Stimulated activated CD8-positive, alpha-beta memory T cell treated with anti-CD3 and anti-CD28 coated beads, Interleukin-7, amount 100 ng/mL, for 1 hour (primary cell): ENCODE measurements at places on chromosomes 7 and 10.

DNA sequence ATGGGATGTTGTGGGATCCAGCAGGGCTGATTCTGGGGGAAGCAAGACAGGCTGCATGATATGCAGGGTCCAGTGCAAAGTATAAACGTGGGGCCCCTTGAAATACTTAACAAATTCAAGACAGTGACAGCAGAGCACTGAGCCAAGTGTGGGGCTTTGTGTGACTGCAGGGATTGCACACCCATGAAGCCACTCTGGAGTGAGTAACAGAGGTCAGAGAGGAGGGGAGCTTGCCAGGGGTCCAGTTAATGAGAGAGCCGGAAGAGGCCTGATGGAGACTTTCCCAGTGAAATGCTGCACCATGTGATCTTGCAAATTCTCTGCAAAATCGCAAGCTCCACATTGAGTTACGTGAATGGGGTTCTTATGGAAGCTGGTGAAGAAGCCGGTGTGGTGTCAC, 5.6 kb downstream of the NPVF start:
- no peak for DNase-seq

DNA sequence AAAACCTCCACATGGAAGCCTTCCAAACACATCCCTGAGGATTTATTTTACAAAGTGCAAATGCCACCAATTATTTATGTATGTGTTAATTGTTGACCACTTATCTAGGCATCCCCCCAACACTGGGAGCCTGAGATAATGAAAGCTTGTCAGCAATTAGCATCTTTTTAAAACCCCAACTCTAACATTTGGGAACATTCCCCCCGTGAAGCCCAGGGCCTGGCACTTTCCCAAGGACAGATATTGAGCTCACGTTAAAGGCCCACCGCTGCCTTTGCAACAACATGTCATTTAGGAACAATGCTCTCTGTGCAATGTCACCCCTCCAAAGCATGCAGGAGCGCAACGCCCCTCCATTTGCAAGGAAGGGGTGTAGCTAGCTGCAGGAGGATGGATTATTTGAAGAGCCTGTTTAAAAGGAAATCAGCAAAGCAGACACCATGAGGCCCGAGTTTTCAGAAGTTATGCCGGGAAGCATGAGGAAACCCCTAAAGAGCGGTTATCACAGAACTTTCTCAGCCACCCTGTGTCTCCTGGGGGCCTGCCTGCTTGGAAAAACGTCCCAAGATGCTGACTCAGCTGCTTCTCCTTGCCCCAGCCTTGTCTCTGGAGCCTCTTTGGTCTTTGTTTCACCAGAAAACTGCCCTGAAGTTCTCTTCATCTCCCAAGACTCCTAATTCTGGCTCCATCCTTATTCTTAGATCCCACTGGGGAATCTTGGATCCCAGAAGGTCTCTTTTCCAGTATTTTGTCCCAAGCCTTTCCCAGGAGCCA, 444.1 kb downstream of the GRID1 start:
- DNase-seq = no peak

DNA sequence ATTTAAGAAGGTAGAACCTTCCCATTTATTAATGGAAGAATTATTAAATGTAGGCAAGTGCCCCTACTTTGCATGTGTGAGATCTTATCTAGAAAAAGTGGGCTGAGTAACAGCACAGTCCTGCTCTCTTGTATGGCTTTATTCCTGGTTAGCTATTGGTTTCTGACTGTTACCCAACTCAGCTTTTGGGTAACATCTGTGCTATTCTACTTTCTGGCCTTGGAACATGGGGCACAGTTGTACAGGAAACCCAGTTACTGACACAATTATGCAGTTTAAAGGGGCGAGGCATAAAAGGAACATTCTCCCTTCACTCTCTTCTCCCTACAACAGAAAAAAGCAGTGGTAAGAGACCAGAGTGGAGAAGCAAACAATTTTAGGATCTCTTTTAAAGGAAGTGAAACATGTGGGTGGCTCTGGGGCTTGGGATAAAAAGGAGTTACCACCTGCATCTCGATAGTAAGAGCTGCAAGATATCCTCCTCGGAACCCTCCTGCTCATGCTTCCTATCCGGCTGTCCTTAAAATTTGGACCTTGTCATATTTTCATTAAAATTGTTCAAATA, 16.0 kb downstream of the NUDT5 start:
- no peak for DNase-seq

GRCh38 chr7:39670934-39671333, 47.6 kb downstream of the RALA start:
- DNase-seq = no peak

GRCh38 chr7:149216402-149216801, 21.1 kb downstream of the ZNF282 start:
- no peak for DNase-seq

DNA sequence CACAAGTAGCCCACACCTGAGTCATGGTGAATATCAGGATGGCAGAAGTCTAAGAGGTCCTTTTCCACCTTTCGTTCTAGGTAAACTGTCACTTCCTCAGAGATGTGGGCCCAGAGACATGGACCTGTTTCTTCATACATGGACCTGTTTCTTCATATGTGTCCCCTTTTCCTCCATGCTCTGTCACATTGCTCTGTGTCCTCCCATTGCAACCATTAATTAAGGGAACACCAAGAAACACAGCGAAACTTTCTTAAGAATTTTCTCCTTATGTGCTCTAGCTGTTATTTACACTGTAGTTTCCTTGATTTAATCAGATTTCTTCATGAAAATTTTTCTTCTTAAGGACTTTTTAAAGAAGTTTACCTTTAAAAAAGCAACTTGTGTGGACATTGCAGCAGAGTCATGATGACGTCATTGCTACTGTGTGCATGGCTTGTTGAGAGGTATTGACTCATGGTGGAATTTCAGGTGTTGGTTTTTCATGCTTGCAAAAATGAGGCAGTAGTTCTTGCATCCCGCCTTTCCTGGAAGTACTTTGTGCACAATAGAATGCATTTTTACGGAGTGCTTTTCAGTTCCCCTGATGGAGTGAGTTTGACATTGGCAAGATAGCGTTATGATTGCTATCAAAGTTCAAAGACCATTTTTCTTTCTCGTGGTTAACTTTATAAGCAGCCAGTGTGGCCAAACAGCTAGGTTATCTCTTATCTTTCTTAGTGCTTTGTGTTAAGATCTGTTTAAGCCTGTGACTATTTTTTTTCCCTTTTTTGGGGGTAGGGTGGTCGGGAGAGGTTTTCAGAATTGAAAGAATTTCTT, 37.7 kb downstream of the CFAP58 start:
- no peak for DNase-seq

- DNase-seq = no peak
Measured at GRCh38 chr7:80089366-80089765, 45.3 kb upstream of the GNAI1 start.

GRCh38 chr7:117349570-117349969, 26.7 kb upstream of the WNT2 start:
- DNase-seq = no peak

DNA sequence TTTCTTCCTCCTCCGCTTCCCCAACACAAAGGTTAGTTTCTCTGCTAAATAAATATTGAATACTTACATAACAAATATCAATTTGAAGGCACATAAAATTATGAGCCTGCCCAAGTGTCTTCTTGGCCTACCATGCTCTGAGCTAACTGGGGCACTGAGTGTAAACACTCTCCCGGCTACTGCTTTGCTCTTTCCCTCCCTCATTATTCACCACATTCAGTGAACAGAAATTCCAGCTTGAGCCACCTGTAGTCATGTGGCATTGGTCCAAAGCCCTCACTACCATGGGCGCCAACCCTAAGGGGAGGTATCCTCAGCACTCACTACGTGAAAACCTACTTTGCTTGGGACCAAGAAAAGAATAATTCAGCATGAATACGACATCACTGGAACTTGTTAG, 409.0 kb downstream of the KCNMA1 start:
- no peak for DNase-seq

GRCh38 chr7:18960725-18961124, 156.7 kb downstream of the TWIST1 start:
- DNase-seq = no peak

- DNase-seq = no peak
Measured at GRCh38 chr7:158472596-158472995, 115.0 kb downstream of the PTPRN2 start.

GRCh38 chr7:50727711-50728110, 55.0 kb downstream of the GRB10 start:
- no peak for DNase-seq

DNA sequence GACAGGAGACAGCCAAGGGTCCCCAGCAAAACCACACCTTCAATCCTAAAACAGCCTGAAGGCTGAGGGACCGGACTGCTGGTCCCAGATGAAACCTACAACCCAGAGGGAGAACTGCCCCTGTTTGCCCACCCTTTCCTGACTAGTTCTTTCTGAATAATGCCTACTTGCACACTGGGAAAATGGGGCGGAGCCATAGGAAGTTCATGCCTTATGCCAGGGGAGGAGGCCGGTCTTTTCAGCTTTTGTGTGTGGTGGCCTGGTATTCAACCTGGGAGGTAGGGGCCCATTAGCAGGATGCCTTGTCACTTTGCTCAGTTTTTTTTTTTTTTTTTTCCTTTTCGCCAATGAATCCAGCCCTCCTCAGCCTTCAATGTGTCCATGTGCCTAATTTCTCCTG, 20.7 kb downstream of the TOMM7 start:
- DNase-seq = no peak

DNA sequence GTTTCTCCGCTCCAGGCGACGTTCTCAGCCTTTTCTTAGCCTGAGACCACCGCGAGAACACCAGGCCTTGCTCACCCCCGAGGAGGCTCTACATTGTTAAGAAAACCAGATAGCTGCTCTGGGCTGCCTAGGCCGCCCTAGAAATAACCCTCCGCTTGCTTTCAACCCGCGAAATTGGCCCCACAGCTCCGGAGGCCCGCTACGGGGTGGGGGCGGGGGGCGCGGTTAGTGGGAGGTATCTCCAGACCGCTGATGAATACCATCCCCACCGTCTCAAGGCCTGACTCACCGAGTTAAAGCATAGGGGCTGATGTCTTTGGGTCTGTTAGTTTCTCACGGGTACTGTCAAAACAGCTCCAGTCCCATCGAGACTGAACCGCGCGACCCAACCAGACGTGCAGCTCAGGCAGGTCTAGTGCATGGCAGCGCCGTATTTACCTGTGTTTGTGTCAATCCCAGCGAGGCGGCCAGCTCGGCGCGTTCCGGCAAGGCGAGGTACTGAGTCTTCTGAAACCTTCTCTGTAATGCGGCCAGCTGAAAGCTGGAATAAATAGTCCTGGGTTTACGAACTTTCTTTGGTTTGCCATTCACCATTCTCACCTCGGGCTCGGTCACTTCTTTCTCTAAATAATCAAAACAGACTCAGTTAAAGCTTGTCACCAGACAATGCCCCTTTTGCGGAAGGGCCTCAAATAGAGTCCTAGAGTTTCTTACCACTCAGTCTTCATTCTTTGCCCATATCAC, 2.7 kb downstream of the DLX5 start:
- DNase-seq = no peak

DNA sequence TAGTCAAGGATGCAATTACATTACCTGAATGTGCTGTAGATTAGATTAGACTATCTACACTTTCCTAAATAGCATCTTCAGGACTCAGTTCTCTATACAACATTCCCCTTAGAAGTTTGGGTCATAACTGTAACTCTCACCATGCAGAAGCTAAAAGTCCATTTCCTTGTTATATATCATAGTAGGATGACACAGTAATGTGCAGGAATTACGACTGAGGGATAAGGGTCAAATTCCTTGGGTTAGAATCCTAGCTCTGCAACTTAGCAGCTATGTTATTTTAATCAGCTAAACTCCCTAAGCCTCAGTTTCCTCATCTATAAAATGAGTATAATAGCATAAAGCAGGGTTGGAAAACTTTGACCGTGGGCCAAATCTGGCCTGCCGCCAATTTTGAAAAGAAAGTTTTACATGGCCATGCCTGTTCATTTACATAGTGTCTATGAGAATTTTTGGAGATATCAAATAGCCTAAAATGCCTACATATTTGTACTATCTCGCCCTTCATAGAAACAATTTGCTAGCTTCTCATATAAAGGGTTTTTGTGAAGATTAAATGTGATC, 14.8 kb downstream of the NRCAM start:
- DNase-seq = no peak

GRCh38 chr7:114886241-114886640, 35.7 kb upstream of the MDFIC start:
- no peak for DNase-seq

DNA sequence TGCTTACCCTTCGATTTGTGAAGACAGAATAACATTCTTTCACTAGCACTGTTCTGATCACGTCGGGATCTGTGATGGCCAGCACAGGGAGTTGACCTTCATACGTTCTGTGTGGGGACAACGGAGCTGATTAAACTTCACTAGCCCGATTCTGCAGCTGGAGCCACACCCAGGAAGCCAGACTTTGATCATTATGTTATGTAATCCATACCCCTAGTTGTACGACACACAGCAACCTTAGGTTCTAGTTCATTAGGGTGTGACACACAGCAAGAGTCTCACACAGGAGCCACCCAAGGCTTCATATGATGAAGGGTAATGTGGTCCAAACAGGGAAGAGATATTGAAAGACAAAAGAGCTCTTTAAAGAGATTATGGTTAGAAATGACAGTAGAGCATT, 7.2 kb downstream of the CYP3A5 start:
- DNase-seq = no peak

DNA sequence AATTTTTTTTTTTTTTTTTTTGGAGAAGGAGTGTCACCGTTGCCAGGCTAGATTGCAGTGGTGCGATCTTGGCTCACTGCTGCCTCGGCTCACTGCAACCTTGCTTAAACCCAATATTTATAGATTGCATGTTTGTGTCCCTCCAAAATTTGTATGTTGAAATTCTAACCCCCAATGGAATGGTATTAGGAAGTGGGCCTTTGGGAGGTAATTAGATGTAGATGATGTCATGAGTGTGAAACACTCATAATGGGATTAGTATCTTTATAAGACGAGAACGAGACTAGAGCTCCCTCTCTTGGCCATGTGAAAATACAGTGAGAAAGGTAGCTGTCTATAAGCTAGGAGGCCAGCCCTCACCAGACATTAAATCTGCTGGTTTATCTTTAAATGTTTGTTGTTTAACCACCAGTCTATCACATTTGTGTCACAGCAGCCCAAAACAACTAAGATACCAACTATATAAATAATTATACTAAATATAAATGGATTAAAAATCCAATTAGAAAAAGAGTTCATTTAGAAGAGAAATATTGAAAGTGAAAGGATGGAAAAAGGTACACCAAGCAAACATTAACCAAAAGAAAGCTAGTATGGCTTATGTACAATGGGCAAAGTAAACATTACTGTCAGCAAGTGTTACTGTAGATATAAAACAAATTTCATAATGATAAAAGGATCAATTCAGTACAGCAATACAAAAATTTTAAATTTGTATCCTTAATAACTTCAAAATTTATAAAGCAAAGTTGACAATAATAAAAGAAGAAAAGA, 9.3 kb downstream of the TCAF1 start:
- no peak for DNase-seq

- DNase-seq = no peak
Measured at GRCh38 chr10:82680608-82681007, 805.6 kb downstream of the NRG3 start.

GRCh38 chr7:18505870-18506460, 10.4 kb downstream of the HDAC9 start:
- DNase-seq = no peak

- DNase-seq = no peak
Measured at GRCh38 chr7:98283127-98283886, 1.8 kb downstream of the BRI3 start.
